ENCODE measurements at places on chromosomes 2 and 18.

- no peak for DNase-seq
These were observed 28.9 kb downstream of the LPIN2 start for GRCh38 chr18:2984091-2984490.

GRCh38 chr2:167759531-167759930, 487.9 kb downstream of the STK39 start:
- DNase-seq, result no peak

DNA sequence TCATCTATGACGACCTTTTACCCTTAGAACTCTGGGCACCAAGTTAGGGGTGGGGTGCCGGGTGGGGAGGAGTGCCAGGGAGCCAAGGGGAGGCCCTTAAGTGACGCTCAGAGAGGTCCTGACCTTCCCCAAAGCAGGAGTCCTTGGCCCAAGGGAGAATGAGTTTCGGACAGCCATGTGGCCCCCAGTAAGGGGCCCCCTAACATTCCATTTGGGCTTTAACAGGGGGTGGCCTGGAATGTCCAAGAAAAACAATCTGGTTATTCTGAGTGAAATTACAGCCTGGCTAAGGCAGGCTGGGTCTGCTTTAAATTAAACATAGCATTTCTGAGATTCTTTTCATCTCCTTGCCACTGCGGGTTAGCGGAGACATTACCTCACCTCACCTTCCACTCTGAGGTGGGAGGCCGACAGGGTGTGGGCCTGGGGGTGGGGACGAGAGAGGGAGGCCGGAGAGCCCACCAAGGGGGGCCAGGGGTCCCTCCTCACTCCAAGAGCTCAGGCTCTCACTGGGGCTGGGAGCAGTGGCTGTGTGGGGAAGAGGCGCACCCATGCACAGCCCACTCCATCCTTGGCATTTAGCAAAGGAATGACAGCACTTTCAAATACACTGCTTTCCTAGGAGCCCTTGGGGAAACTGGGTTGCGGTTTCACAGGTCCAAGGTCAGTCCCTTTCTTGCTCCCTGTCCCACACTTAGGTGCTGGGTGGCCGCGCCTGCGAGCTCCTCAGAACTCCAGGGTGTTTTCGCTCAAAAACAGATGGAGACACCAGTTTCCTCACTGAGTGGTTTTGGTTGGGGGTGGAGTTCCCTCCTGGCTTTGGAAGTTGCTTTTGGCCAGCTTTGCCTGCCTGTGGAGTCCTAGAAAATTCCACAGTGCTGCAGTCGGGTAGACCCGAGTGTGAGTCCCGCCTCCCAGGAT, 107.4 kb downstream of the POLR1A start:
- no peak for DNase-seq

DNA sequence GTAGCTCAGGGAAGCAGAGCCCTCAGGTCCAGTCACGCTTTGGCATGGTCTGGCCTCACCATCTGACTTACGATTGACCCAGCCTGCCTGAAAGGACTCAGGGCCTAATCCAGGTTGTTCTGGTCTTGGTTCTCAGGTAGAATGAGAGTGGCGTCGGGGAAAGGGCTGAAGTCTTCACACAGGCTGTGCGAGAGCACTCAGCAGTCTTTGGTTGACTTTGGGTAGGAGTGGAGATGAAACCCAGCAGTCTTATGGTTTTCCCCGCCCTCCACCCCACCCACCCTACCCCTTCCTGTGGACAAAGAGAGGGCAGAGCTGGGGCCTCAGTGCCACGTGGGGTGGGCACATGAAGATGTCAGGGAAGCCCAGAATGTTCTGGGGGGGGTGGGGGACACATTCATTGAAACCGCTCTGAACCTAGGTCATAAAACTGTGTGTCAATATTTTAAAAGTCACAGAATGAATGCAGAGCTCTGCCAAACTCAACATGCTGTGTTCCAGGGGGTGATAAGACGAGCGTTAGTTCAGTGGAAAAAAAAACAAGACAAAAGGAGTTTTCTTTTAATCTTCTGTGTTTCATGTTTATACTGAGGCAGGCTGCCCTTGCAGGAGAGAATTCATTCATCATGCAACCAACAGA, 58.6 kb upstream of the ALPP start:
- DNase-seq, result no peak

GRCh38 chr2:230762317-230762896, 49.8 kb downstream of the CAB39 start:
- peak; percentile 6 for DNase-seq

- DNase-seq, result no peak
These were observed 170.9 kb downstream of the ZNF521 start for GRCh38 chr18:25180973-25181548.

DNA sequence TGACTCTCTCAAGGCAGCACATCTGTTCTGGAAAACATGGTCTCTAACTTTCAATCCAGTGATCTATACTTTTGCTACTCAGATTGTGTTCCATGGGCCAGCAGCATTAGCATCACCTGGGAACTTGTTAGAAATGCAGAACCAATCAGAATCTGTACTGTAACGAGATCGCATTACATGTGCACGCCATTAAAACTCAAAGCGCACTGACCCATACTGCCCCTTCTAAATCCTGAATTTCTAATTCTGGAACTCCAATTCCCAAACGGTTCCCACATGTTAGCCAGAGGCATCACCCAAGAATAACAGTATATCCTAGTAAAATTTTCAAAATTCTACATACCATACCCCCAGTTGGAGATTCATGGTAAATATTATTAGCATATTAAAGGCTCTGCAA, 10.5 kb upstream of the DCTN1 start:
- DNase-seq, result no peak

- DNase-seq, result no peak
These were observed 38.0 kb upstream of the GPD2 start for GRCh38 chr2:156398176-156398575.

DNA sequence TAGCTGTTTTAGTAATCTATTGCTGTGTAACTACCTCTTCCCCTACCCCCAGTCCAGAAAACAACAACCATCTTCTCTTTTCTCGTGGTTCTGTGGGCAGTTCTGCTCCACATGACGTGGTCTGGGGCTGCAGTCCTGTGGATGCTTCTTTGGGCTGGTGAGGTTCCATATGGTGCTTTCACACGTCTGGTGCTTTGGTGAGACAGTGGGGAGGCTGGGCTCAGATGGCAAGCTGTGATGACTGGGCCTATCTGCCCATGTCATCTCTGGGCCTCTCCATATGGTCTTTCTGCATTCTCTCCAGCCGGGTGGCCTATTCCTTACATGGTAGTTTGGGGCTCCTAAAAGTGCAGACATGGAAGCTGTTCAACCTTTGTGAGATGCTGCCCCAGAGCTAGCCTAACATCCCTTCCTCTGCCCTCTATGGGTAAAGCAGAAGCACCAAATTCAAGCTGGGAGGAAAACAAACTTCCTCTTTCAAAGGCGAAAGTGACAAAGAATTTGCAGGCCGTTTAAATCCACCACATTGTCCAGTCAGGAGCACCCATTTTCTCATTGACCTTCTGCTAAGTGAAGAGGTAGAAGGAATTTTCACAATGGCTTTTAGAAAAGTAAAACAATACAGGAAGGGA, 68.3 kb upstream of the IL1R1 start:
- DNase-seq, result no peak

DNA sequence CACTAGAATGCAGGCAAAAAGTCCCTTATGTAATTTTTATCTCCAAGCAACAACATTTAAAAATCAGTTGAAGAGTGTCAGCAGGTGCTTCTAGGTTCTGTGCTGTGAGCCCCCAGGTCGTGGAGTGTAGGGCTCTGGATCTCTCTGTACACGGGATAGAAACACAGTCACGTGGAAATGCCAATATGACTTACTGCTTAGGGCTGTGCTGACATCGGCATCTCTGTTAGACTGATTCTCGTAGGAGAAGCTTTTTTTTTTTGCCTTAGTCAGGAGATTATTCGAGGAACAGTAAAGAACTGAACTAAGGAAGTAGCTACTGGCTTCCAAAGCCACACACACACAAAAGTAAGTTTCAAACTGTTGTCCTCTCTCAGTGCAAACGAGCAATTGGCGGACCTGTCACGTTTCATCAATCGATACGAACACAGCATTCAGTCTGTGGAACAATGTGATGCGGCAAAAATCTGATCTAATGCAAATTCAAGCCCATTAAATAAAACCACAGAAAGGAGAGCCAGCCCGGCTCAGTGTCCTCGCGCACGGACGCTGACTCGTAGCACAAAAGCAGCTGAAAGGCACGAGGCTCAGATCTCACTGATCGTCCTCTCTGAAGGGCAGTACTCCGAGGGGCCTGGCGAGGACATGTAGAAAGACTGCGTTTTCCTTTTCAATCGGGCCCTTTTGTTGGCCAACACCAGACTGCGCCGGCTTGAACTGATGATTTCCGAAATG, 41.5 kb downstream of the PRELID3A start:
- no peak for DNase-seq

- DNase-seq, result no peak
These were observed 18.0 kb downstream of the SP3 start for GRCh38 chr2:173947131-173947530.

DNA sequence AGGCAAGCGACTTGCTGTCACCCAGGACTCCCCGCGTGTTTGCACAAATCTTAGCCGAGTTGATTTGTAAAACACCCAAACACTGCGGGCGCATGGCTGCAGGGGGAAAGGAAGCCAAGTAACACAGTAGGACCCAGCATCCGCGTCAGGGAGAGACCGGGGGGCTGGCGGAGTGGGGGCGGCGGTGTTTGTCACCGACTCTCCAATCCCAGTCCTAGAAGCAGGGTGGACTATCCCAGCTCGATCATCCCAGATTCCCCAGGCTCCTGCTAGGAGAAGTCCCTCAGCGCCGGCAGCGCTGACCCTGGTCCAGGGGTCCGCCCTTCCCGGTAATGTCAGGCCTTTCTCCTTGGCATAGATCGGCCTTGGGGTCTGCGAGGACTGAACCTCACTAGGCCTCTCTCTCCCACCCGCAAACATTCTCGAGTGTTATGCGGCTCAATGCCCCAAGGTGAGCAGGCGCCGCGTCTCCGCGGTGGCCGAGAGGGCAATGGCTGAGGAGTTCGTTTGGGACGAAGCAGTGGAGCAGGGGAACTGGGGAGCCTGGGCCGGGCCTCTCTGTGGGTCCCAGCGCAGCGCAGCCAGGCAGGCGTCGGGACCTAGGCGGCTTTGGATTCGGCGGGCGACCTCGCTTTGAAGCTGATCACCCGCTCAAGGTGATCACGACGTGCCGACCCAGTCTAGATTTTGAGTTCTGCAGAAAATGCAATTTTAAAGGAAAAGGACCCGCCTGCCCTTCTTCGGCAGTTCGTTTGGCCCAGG, 1.5 kb upstream of the GDF7 start:
- DNase-seq, result no peak

GRCh38 chr18:5444847-5445246, 99.0 kb downstream of the EPB41L3 start:
- no peak for DNase-seq

- no peak for DNase-seq
These were observed 131.1 kb upstream of the RIOK3 start for GRCh38 chr18:23321996-23322395.

- DNase-seq, result no peak
These were observed 38.5 kb upstream of the ODC1 start for GRCh38 chr2:10486601-10487079.

- DNase-seq, result peak; percentile 41
These were observed 239.3 kb downstream of the FBXO15 start for GRCh38 chr18:73908323-73908722.

Measured in neuronal stem cell (in vitro differentiated cells).